Neural crest cell (in vitro differentiated cells): ENCODE measurements at places on chromosomes 5 and 9.

DNA sequence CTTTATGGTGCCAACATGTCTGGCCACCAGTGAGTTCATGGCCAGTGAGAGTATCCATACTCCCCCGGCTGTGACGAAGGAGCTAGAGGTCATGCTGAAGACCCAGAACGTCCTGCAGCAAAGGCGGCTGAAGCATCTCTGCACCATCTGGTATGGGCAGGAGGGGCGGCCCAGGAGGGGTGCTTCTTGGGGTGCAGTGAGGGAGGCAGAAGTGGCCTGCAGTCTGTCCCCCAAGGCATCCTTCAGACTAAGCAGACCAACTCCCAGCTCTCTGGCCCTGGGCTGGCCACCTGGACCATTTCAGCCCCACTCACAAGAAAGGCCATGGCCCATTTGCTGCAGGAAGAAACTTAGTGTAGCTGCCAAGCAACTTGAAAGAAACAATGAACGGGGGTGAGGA, 11.0 kb downstream of the CCDC180 start:
- DNase-seq: no peak

DNA sequence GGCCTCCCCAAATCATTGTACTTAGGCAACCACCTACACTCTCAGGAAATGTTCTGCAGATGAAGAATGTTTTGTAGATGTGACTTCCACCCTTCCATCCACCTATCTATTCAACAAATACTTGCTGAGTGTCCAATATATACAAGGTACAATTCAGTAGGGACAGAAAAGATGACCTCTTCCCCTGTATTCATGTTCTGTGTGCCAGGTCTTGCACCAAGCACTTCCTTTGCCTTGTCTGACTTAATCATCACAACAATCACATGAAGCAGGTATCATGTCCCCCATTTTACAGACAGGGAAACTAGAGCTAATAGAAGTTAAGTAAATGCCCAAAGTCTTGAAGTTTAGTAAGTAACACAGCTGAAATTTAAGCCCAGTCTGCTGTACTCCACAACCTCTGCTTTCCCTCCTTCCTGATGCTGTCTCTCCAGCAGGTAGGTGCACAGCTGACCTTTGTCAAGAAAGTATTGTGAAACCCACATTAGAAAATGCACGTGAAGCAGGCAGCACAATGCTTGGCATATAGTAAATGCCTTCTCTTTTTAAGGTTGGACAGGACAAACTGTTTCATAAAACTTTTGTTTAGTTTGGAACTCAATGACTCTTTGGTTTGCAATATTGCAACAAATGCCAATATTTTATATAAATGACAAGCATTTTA, 296.5 kb downstream of the DEPDC1B start:
- no peak for DNase-seq

DNA sequence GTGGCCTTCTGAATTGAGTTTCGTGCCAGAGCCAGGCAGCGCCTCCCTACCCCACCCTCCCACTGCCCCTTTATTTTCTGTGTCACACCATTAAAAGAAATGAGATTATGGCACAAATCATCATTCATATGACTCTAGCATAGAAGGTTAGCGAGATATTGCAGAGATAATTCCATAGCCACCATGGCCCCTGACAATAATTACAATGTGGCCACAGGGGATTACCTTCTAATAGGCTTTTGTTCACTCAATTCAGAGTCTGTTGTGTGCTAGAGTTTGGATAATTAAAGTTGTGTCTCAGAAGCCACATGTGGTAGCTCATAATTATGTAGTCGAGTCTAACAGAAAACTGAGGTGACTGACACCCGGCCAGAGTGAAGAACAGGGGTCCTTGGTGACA, 428.1 kb downstream of the ARHGEF28 start:
- no peak for DNase-seq

- DNase-seq: no peak
Observed at GRCh38 chr9:131610231-131610761, 65.0 kb downstream of the PRRT1B start.

- DNase-seq: no peak
Observed at GRCh38 chr9:13939701-13940490, 374.0 kb downstream of the NFIB start.

- DNase-seq: no peak
Observed at GRCh38 chr5:14197056-14197455, 53.9 kb downstream of the TRIO start.
